H9 (cell line): ENCODE measurements at places on chromosomes 13 and 19.

GRCh38 chr19:56319991-56320390 is 5.4 kb upstream of the ZSCAN5A start:
- DNase-seq = no peak

DNA sequence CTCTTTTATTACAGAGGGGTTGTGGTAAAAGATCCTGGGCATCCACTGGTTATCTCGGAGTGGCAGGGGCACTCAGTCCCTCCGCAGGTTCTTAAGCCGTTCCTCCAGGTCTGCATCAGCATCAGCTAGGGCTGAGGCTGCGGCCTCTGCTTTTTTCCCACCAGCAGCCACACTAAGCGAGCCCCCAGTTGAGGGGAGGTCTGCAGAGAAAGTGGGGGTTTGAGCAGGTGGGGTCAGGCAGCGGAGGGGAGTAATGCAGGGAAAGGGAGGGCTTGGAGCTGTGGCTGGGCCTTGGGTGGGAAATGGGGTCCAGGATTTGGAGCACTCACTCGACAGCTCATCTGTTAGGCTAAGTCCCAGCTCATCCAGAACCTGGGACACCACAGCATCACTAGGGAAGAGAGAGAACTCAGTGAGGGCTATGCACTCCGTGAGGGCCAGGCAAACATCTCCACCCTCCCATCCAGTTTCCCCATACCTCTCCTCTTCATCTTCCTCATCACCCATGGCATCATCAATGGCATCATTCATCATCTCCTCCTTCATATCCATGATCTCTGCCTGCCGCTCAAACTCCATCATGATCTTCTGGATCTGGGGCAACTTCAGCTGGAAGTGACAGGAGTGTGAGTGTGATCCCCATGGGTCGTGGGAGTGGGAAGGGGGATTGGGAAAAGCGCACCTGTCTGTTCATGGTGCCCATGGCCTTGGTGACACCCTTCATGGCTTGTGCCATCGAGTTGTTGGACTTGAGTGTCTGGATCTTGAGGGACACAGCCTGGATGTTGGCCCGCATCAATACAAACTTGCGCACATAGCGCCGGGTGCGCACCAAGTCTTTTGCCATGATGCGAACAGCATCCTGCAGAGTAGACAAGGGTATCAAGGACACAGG is 3.1 kb downstream of the CHMP2A start:
- peak; percentile 27 for DNase-seq

DNA sequence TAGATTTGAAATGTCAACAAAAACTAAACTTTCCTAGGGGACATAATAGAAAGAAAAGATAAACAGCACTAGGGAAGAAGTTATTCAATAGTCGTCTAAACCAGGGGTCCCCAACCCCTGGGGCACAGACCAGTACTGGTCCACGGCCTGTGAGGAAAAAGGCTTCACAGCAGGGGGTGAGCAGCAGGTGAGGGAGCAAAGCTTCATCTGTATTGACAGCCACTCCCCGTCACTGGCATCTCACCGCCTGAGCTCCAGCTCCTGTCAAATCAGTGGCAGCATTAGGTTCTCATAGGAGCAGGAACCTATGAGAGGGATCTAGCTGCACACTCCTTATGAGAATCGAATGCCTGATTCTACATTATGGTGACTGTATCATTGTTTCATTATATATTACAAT is 382.7 kb downstream of the MYO16 start:
- DNase-seq = no peak

- no peak for DNase-seq
These were observed 51.5 kb upstream of the HTR2A start for GRCh38 chr13:46948338-46948737.

GRCh38 chr13:58187881-58188280 is 556.3 kb downstream of the PCDH17 start:
- no peak for DNase-seq

GRCh38 chr19:29404951-29405727 is 120.7 kb upstream of the VSTM2B start:
- DNase-seq = peak; percentile 58

- peak; percentile 67 for DNase-seq
These were observed 47.2 kb downstream of the LYL1 start for GRCh38 chr19:13055213-13056051.

GRCh38 chr13:114282041-114282670 is 755 bp downstream of the UPF3A start:
- DNase-seq = peak; percentile 40

- no peak for DNase-seq
These were observed 359.3 kb downstream of the KCNRG start for GRCh38 chr13:50374517-50374916.

GRCh38 chr19:38034492-38034860 is 127.5 kb downstream of the SIPA1L3 start:
- no peak for DNase-seq

- no peak for DNase-seq
These were observed 31.7 kb downstream of the BRD4 start for GRCh38 chr19:15300533-15301197.
